ENCODE measurements at places on chromosomes 7 and 10.

GRCh38 chr7:51228386-51228958 lies 88.1 kb downstream of the COBL start:
- no peak for DNase-seq

- no peak for DNase-seq
Observed at GRCh38 chr7:22140578-22140977, 194.9 kb upstream of the CDCA7L start.

DNA sequence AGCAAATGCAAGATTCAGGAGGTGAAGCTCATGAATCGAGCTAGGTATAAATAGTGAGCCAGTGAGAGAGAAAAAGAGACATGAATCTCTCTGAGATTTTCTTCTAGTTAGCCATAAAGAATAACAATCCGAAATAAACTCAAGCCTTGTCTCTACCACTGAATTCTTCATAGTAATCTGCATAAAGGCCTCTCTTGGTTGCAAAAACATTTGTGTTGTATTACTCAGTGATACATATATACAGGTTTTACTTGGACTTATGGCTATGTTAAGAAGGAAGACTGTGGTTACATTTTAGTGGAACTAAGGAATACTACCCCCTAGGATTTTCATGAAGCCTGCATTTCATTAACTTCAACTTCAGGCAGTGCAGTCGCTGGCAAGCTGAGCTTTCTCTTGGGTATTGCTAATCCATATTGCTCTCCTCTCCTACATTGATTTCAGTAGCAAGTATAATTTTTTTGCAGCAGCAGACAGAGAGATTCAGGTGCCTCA lies 72.7 kb upstream of the TRIL start:
- DNase-seq, result no peak

GRCh38 chr10:17456032-17456548 lies 1.7 kb upstream of the ST8SIA6 start:
- no peak for DNase-seq

DNA sequence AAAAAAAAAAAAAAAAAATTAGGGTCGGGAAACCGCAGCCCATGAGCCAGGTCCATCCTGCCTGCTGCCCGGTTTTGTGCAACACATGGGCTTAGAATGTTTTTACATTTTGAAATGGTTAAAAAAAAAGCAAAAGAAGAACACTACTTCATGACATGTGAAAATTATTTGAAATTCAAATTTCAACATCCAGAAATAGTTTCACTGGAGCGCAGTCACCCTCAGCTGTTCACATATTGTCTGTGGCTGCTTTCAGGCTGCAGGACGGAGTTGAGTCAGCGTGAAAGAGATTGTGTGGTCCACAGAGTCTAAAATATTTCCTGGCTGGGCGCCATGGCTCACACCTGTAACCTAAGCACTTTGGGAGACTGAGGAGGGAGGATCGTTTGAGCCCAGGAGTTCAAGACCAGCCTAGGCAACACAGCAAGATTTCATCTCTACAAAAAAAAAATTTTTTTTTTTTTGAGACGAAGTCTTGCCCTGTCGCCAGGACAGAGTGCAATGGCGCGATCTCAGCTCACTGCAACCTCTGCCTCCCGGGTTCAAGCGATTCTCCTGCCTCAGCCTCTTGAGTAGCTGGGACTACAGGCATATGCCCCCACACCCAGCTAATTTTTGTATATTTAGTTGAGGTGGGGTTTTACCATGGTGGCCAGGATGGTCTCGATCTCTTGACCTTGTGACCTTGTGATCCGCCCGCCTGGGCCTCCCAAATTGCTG lies 63.9 kb upstream of the ECHDC3 start:
- no peak for DNase-seq

DNA sequence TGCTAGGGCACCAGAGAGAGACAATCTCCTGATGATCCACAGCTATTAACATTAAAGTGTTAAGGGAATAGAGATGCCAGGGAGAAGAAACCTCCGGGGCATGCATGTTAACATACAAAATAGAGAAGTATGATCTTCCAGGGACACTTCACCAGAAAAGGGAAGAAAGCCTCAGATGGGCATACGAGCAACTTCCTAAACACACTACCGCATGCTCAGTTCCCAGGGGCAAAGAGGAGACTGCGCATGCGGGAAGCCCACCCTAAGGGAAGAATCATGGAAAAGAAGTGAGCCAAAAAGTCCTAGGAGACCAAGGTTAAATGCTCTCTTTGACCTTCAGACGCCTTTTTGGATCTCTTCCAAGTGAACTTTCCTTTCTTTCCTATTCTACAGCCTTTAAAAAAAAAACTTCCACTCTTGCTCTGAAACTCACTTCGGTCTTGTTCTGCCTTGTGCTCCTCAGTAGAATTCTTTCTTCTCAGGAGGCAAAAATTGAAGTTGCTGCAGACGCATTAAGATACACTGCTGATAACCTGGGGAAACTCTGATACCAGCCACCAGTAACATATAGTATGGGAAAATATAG lies 1211.3 kb downstream of the REEP3 start:
- no peak for DNase-seq

DNA sequence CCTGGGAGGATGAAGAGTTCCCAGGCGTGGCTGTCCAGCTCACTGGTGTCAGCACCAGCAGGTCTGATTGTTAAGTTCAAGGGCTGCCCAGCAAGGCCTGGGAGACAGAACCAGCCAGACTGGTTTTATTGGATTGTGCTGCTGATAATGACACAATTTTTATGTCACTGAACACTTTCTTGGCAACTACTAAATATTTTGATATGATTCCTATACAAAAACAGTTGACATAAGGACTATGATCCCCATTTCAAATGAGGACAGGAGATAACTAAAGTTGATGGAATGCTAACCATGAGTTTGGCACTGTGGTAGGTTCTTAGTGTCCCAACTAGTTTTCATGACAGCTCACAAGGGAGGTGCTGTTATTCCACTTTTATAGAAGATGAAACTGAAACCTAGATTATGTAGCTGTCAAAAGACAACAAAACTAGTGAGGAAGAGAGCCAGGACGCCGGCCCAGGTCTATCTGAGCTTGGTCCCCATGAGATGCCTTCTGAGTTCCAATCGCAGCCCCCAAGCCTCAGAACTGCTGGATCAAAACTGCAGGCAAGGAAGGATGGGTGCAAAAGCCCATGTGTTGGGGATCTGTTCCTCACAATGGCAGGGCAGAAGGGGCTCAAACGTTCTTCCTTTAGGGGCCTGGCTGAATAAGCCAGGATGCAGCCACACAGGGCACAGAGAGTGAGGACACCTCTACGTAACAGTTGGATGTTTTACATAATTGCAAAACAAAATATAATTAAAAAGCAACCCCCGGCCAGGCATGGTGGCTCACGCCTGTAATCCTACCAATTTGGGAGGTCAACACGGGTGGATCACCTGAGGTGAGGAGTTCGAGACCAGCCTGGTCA lies 52.8 kb downstream of the COBL start:
- no peak for DNase-seq

- DNase-seq, result no peak
Observed at GRCh38 chr7:44617225-44617890, 10.9 kb downstream of the OGDH start.

GRCh38 chr10:128080641-128081040 lies 45.6 kb downstream of the MKI67 start:
- no peak for DNase-seq

DNA sequence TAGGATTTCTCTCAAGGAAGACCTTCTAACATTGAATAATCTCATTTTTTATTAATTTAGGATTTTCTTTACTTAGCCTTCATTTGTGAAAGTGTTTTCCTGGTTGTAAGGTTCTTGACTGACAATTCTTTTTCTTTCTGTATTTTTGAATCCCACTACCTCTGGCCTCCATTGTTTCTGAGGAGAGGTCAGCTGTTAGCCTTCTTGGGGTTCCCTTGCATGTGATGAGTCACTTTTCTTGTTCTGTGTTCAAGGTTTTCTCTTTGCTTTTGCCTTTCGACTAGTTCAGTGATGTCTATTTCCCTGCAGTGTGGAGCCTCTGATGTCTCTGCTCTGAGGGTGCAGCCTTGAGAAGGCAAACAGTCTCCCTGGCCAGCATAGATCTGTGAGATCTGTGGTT lies 304.1 kb upstream of the ZNF32 start:
- no peak for DNase-seq

DNA sequence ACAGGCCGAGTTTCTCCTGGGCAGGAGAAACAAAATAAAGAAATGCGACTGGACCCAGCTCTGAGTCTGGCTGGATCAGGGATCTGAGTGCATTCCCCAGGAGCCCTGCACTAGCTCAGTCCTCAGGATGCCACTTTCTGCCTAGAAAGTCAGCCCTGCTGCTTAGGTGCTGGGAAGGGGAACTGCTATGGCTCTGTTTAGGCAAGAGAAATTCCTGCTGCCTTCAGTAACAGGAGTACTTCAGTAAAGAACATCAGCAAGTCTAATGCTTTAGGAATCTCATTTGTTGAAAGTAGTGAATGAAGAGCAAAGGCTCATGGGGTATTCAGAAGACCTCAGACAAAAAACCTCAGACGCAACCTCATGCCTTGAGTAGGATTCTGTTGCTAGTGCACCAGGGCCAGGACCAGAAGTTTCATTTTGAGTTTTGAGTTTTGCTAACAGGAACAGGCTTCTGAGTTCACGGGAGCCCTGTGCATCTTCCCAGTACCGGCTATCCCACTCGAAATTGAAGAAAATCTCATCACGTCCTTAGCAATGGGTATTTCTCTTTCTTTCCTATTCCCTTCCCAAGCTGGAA lies 170.8 kb upstream of the CDCA7L start:
- no peak for DNase-seq

DNA sequence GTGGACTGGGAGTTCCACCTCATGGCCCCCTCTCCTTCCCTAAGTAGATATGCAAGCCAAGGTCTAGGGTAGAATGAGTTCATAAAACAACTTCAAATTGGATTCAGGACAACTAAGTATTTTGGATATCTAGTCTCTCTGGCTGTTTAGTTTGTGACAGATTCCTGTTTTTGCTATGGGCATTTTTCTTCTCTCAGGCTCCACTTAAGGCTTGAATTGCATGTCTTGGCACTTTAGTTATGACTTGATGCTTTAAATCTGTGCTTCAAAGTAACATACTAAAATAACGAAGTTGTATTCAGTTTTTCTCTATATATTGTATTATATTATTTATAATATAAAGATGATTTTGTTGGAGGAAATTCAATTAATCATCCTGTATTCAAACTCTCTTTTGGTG lies 873.4 kb upstream of the MBL2 start:
- no peak for DNase-seq

DNA sequence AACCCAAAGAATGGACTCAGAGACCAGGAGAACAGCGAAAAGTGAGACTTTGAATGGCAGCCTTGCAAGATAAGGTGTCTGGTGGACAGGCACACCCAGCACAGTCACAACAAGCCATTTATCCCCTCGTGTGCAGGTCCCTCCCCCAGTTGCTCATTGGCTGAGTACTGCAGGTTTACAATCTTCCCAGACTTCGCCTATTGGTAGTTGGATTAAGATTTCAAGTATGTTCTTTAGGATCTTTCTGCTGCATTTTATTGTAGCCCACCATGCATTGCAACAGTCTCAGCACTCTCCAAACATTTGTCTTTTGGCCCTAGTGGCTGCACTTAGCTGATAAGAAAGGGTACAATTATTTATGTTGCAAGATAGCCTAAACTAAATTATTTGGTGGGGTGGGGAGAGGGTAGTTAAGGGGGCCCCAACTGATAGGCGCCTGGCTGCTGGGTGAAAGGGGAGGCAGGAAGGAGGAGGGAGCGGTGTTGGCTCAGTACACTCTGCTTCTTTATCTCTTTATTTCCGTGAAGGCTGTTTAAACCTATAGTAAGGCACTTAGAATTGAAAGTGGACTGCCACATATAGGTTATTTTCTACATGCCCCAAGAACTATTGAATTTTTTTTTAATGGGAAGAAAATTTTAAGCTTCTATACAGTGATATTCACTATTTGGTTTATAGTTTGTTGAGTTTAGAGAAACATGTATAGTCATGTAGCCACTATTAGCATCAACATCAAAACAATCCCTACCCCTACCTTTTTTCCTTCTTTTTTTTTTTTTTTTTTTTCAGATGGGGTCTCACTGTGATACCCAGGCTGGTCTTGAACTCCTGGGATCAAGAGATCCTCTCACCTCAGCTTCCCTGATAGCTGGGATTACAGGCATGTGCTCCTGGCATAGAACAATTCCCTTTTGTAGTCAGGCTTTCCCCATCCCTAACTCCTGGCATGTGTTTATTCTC lies 54.2 kb downstream of the GUSB start:
- no peak for DNase-seq

DNA sequence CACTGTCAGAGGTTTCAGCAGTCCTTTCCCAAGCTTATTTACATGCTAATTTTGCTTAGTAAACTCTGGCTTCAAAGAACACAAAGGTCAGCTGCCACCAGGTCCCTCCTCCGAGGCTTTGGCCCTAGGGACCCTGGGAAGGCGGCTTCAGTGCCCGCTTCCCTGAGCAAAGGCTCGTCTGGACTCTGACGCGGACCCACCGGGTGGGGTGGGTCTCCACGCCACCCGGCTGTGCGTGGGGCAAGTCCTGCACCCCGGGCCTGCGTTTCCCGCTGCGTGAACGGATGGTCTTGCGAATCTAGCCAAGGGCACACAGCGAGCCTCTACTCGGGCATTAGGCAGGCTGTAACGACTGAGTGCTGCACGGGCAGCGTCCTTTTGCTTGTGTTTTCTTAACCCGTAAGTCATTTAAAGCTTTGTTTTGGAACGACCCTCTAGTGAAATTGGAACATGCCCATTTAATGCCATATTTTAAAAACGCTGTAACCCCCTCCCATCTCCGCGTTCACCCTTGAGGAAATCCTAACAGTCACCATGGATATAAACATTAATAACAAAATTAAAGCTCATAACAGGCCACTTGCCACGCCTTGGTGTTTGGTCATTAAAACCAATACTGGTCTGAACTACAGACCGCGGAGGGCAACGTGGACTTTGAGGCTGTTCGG lies 828 bp downstream of the BNIP3 start:
- DNase-seq, result no peak

GRCh38 chr10:51748959-51749358 lies 49.6 kb upstream of the CSTF2T start:
- DNase-seq, result no peak

GRCh38 chr10:29622382-29622922 lies 12.3 kb downstream of the SVIL start:
- DNase-seq, result no peak

- DNase-seq, result no peak
Observed at GRCh38 chr10:119104654-119105015, 722 bp downstream of the DENND10 start.

DNA sequence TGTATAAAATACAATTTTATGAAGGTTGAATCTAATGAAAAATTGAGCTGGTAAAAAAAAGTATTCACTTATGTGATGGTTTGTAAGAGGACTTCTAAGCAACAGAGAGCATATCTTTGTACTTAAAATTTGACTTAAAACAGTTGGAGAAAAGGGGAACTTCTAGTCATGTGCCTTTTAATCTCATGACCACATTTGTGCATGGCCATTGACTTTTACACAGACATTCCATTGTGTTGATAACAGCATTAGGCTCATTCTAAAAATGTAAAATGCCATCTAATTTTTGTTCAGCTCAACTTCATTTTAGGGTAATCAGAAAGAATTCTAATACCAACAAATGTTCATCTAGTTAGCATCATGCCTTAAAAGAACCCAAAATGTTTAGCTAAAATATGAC lies 119.9 kb downstream of the HPSE2 start:
- no peak for DNase-seq

GRCh38 chr7:2587134-2587533 lies 28.4 kb downstream of the IQCE start:
- no peak for DNase-seq

All from activated CD4-positive, alpha-beta T cell treated with anti-CD3 and anti-CD28 coated beads, Interleukin-2, amount 50 U/mL, for 4 hours (primary cell).